ENCODE measurements at places on chromosomes 5 and 9. TPM values are rescaled to one million over a fixed set of nuclear protein-coding genes. Genes with fewer than 3 reads are reported as not detected.

Gene TSSK1B
- total RNA-seq, result not detected

Gene MYMK
- not detected for total RNA-seq

Gene PHYKPL
- 34.0 TPM for total RNA-seq

Gene SERF1B
- 21.1 TPM for total RNA-seq

Gene PLAC8L1
- total RNA-seq, result 0.49 TPM

Gene CCDC171
- 1.8 TPM for total RNA-seq

Gene IFNA2
- total RNA-seq, result not detected
